ENCODE measurements at places on chromosomes 5 and 9.

DNA sequence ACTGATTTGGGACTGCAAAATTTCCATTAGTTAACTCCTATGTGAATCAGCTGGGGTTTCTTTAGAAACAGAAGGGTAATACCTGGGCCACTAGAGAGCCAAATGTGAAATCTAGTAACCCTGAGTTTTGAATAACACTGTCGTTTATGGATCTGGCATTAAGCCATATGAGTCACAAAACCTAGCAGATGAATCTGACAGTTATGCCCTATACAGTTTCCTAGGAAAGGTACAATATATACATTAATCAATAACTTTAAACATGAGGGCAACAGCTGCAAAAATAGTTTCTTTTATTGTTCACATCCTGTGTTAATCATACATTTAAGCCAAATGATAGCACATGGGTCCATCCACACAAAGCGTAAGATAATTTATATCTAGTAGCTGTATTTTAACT lies 56.9 kb downstream of the PAM start:
- no peak for DNase-seq

DNA sequence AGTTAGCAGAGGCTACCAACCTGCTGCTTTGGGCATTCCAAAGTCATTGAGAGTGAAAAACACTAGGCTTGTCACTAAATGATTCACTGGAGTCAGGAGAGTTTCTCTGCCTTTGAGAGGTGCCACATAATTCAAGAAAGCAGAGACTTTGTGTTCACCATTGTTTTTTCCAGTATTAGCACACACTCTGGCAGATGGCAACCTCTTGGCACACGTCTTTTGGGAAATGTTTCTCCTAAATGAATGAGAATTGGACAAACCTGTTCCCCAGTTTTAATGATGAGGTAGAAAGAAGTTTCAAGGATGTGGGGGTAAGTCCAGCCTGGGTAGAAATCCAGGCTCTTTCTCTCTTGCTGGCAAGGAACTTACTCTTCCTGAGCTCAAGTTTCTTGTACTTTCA lies 259.1 kb downstream of the GABRB2 start:
- DNase-seq, result no peak

- DNase-seq, result no peak
These were observed 56.2 kb downstream of the SSBP2 start for GRCh38 chr5:81694726-81695125.

DNA sequence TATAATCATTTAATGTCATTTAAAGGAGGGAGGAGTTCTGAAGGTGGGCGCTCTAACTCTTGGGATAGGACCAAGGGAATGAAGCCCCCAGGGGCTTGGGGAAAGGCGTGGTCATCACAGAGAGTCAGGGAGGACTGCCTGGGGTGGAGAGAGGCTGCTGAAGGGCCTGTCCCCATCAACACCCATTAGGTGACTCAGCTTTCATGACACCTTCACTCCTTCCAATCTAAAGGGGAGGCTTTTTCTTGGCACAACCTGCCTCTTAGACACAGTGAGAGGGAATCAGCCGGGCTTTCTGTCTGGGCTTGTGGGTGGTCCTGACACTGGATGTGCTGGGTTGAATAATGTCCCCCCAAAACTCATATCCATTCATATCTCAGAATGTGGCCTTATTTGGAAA lies 31.4 kb upstream of the ANKRD33B start:
- DNase-seq, result no peak

DNA sequence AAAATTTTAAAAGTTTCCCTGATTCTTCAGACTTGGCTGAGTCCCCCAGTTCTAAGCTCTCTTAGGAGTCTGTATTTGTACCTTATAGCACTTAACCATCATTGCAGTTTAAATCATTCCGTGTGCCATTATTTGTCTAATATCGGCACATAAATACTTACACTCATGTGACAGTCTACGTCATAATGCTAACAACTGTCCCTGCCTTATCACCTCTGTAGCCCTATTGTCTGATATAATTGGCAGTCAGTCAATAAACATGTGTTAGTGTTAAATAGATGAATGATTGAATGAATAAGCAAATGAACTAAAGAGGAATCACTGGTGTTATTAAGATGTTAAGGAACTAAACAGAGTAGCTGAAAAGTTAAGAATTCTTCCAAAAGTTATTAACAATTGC lies 287.8 kb downstream of the EBF1 start:
- no peak for DNase-seq

DNA sequence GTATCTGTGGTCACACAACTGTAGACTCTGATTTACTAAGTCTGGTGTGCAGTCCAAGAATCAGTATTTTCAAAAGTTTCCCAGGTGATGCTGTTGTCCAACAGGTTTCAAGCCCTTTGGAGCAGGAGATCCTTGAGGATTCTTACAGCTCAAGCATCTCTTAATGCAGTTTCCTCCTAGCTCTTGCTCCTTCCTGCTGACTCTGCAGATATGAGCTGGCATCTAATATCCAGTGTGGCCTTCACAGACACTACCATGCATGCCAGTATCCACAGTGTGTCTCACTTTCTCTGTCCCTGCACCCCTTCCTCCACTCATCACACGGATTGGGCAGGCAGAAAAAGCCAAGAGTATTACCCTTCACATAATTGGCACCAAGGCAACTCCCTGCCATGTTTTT lies 182.2 kb upstream of the TNC start:
- no peak for DNase-seq

- DNase-seq, result no peak
These were observed 14.7 kb downstream of the SH3RF2 start for GRCh38 chr5:145951071-145951470.

GRCh38 chr5:6190838-6191237 lies 187.5 kb downstream of the MED10 start:
- DNase-seq, result no peak

- DNase-seq, result no peak
These were observed 15.2 kb downstream of the TSTD2 start for GRCh38 chr9:97617939-97618416.

GRCh38 chr5:683551-684481 lies 9.3 kb downstream of the TPPP start:
- DNase-seq, result no peak

- no peak for DNase-seq
These were observed 11.8 kb downstream of the ARL14EPL start for GRCh38 chr5:116044073-116044472.

DNA sequence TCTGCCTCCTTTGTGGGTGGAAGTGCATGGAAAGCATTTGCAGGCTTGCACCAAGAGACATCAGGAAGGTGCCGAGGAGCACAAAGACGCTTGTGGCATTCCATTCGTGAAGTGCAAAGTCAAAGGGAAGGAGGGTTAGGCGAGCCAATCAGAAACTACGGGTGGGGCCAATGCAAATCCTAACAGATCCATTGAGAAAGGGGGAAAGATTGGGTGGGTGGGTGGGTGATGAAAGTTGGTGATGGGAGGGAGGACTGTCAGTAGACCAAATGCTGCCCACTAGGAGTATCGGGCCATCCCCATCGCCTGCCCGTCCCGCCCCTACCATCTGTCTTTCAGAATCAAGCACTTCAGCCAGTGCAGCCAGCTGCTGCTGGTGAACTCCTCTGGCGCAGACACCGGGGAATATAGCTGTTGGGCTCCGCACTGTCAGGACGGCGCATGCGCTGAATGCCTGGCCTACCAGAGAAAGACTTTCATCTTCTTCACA lies 17.1 kb upstream of the ANXA6 start:
- no peak for DNase-seq

DNA sequence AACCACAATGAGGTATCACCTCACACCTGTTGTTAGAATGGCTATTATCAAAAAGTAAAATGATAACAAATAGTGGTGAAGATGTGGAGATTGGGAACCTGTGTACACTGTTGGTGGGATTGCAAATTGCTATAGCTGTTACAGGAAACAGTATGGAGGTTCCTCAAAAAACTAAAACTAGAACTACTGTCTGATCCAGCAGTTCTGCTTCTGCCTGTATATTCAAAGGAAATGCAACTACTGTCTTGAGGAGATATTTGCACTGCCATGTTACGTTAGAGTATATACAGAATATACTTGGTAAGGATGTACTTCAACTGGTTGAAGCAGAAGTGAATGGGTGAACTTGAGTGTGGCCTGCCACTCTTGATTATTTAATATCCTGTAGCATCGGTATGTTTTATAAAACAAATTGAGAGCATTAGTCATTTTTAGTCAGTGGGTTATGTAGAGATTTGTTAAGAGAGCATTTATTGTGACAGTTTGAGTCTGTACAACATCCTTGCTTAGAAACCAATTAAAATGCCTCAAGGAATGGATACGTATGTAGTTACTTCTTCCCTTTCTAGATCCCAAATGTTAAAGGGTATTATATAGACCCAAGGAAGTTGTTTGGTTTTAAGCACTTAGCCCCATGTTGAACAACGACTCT lies 37.5 kb downstream of the ZCCHC7 start:
- no peak for DNase-seq

- peak; percentile 40 for DNase-seq
These were observed 140.2 kb downstream of the ENC1 start for GRCh38 chr5:74500110-74500917.

DNA sequence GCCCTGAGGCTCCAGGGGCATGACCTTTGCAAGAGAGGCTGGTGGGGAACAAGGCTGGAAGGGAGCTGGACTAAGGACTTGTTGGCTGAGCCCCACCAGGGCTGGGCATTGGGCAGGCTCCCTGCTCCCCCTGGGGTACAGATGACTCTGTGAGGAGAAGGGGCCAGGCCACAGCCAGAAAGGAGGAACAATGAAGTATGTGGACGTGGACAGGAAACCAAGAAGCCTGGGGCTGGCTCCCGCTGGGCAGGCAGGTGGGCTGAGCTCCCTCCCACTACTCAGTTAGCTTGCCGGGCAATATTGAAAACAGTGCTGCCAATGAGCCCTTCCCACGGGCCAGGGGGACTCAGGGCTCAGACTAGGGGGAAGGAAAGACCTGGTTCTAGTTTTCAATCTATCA lies 66.1 kb upstream of the SPTLC1 start:
- DNase-seq, result no peak

- no peak for DNase-seq
These were observed 22.9 kb downstream of the CAMSAP1 start for GRCh38 chr9:135884328-135885035.

DNA sequence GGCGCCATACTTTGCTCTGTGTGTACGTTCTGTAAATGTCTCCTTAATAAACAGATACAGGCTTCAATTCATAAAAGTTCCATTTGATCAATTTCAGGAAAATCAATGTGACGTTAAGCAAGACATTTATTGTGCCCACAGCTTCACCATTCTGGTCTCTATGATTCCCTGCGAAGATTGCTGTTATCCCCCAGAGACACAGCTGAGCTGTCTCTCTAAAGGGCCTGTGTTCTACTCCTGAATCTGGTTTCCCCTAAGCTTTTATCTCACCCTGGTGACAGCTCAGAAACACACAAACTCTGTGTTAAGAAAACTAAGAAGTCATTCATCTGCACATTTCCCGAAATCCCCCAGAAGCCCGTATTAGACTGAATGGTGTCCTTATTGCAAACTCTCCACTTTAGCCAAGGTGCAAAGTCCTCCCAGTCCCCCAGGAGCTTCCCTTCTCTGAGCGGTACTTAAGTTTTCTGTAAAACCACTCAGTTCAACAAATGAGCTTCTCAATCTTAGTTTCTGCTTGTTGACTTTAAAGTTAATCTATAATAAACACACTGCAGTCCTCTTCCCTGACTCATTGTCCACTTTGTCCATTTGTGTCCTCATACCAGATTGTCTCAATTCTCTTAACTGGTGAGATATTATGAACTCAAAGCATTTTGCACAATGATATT lies 1.4 kb upstream of the C5orf15 start:
- DNase-seq, result no peak

GRCh38 chr9:134747951-134748489 lies 106.4 kb downstream of the COL5A1 start:
- no peak for DNase-seq

GRCh38 chr5:16842896-16843295 lies 93.2 kb downstream of the MYO10 start:
- no peak for DNase-seq

- DNase-seq, result no peak
These were observed 94.3 kb downstream of the PAPPA start for GRCh38 chr9:116247791-116248374.

- DNase-seq, result peak; percentile 51
These were observed 937 bp downstream of the TMOD1 start for GRCh38 chr9:97502222-97502983.

DNA sequence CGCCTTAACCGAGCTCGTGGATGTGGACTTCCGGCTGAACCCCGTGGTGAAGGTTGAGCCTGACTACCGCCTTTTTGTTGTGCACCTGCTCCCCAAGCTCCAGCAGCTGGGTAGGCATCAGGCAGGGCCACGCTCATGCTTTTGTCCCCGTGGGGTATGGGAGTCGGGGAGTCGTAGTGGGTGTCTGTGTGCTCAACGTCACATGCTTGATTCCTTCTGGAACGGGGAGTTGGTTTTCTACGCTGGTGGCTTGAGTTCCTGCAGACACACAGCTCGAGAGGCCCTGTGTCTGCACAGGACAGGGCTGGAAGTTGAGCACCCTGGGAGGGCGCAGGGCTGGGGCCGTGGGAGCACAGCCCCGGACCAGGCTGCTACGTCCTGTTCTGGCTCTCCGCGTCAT lies 8.0 kb downstream of the CEP72 start:
- DNase-seq, result no peak

GRCh38 chr5:55146080-55146479 lies 13.9 kb upstream of the GPX8 start:
- no peak for DNase-seq

DNA sequence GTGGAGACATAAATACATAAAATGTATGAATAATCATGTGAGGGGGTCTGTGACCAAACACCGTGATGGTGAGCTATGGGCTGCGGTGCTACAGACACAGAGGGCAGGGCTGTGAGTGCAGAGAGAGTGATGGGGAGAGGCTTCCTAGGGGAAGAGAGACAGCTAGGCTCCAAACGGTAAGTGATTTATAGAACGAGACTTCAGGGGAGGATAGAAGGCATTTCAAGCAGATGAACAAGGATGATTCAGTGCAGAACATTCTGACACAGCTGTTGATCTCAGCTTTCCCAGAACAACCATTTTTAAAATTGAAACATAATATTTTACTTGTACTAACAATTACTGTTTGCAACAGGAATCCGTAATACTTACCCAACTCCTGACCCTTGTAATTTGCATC lies 100.7 kb downstream of the GAS1 start:
- no peak for DNase-seq

Measured in retina (tissue), 1 donor.